ENCODE measurements at places on chromosomes 11 and 22.

DNA sequence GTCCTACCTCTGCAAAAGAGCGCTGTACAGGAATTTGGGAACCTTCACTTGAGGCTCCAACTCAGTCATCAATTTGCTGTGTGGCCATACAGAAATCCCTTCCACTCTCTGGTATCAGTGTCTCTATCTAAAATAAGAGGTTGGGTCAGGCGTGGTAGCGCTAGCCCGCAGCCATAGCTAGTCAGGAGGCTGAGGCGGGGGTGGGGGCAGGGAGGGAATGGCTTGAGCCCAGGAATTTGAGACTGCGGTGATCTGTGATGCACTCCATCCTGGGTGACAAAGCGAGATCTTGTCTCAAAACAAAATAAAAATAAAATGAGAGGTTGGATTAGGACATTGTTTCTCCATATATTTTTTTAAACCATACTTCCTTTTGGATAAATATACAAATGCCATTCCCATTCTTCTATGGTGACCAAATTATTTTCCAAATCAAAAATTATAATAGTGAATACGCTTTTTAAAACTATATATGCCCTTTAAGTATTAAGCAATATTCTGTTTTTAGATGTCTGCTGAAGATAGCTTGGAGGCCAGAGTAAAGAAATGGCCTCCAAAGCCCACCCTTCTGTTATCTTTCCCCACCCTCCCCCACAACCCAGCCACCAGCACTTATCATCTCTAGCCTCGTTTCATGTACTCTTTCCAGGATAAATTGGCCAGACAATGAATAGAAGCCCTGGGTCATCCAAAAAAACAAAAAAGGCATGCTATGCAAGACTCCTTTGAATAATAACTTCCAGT lies 87.2 kb downstream of the PLEKHA7 start:
- no peak for DNase-seq

DNA sequence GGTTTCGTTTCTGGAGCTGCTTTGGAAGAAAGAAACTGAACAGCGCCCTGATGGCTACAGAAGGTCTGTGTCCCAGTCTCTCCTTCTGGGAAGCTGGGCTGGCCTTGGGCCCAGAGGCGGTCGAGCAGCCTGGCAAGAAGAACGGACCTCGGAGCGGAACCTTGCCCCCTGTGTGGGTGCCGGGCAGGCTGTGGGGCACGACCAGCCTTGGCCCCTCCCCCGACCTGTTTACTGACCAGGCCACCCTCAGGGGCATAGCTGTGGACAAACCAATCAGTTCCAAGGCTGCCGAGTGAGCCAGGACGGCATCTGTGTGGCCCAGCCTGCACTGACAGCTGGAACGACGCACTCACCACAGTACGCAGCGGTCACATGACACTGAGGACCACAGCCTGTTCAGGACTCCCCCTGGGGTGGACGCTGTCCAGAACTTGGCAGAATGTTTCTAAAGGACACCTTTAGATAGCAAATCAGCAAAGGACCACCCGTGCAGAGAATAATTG lies 7.2 kb downstream of the PIM3 start:
- peak; percentile 59 for DNase-seq

DNA sequence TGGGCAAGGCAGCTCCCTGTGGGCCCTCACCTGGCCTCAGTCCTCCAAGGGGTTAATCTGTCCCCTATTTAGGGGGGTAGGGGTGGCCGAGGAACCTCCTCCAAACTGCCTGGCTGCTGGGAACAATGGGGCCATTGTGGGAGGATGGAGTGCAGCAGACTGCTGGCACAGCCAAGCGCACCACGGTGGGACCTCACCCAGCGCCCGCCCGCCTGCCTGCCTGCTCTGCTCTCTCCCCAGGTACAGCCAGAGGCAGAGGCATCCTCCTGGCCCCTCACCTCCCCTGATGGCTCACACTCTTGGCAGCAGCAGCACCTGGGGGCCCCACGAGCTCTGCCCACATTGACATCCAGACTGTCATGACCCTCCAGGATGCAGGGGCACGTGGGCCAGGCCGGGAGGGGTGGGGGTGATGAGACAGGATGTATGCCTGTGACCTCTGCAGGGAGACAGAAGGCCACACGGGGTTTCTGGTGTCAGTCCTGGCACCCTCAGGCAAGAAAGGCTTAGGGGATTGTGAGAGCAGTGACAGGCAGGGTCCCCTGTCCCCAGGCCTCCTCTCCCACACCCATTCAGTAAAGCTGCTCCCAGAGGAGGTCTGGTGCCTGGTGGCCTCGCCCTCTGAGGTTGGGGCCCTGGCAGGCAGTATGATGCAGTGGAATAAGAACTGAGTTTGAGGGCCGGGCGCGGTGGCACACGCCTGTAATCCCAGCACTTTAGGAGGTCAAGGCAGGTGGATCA lies 11.4 kb downstream of the BCL9L start:
- DNase-seq: peak; percentile 70

- DNase-seq: no peak
Measured at GRCh38 chr11:22800482-22800881, 29.1 kb downstream of the SVIP start.

DNA sequence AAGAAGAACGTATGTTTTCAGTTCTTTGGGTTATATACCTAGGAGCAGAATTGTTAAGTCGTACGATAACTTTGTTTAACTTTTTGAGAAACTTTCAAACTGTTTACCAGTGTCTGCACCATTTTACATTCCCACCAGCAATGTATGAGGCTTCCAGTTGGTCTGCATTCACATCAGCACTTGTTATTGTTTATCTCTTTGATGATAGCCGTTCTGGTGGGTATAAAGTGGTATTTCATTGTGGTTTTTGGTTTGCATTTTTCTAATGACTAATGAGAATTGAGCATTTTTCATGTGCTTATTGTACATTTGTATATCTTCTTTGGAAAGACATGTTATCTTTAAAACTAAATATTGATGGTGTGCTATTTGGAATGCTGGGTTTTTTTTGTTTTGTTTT lies 59.8 kb downstream of the KDM2A start:
- DNase-seq: no peak

- DNase-seq: no peak
Measured at GRCh38 chr22:42646569-42647525, 2.3 kb downstream of the CYB5R3 start.

DNA sequence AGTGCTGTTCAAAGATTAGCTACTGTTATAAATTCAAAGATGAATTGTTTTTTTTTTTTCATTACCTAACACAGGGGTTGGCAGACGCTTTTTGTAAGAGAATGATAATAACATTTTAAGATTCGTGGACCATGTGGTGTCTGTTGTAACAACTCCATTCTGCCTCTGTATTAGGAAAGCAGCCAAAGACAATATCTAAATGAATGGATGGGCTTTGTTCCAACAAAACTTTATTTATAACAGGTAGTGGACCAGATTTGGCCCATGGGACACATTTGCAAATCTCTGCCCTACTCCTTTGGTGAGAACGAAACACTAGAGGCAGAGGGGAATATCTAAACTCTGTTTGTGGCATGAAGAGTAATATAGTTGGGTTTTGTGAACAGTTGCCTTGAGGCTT lies 83.6 kb upstream of the BLID start:
- no peak for DNase-seq

GRCh38 chr11:33500861-33501479 lies 199.7 kb downstream of the C11orf91 start:
- no peak for DNase-seq

- DNase-seq: no peak
Measured at GRCh38 chr11:68973219-68973618, 7.6 kb downstream of the MRGPRD start.

GRCh38 chr11:97149741-97150140 lies 759.9 kb downstream of the JRKL start:
- DNase-seq: no peak

- DNase-seq: peak; percentile 15
Measured at GRCh38 chr22:49433717-49434611, 393.7 kb downstream of the BRD1 start.

DNA sequence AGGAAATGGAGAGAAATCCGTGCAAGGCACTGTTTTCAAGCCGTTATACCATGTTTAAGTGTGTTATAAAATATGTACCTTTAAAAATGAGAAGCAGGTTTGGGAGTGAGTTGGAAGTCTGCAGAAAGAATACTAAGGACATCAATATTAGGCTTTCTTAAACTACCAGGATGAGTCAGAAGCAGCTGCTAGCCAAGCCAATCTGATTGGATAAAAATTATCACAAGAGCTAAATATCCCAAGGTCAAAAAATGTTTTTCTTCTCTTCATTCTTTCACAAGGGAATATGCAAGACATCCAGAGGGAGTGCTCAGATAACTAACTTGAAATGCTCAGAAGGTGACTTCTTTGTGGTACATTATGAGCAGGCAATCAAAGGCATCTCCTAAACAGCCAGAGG lies 19.3 kb upstream of the CKAP5 start:
- no peak for DNase-seq

DNA sequence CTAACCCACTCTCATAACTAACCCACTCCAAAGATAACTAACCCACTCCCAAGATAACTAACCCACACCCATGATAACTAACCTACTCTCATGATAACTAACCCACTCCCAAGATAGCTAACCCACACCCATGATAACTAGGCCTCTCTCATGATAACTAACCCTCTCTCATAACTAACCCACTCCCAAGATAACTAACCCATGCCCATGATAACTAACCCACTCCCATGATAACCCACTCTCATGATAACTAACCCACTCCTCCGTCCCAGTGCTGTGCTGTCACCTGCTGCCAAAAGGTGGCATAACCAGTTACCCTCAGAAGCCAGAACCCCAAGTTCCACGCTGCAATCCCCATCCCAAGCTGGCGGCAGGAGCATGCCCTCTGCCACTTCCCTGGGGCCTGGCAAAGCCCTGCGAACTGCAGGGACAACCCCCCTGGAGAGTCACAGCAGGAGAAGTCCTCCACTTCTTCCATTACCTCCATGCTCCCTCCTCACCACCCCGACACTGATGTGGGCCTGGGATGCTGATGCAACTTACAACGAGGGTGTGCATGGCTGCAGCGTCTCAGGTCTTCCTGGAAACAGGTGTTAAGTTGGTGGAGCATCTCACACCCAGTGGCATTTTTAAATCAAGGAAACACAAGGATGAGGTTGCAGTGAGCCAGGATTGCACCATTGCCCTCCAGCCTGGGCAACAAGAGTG lies 30.8 kb upstream of the CELSR1 start:
- no peak for DNase-seq

DNA sequence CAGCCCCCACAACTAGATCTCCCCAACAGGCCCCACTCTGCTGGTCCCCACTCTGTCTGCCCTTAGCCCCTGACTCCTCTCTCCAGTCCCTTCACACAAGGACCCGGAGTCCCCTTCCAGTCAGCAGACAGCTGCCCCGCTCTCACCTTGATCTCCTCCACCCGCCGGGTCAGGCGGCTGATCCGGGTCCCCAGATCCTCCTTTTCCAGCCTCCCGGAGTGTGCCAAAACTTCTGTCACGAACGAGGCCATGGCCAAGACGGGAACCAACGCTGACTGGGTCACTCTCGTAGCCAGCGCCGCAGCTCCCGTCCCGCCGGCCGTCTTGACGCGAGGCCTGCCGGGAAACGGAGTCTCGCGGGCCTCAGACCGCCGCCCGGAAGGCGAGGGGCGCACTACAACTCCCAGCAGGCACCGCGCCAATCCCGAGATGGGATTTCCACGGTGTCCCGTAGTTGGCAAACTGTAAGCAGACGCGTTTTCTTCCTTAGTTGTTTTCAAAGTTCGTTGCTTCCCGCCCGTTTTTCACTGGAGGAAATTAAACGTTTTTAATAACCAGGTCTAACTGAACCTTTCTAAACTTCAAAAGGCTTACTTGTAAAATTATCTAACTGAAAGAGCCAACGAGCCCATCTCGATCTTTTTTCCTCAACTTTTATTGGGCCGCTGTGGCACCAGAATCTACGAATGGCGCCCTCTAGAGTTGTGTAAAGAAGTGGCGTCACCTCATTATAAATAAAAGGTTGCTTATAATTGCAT lies at the start of gene ZW10:
Gene ZW10, minus strand, starts transcription at position 277 of the 758 bp plus-strand sequence. Its CDS starts 26 bp downstream, at position 251.
- DNase-seq: peak; percentile 98

DNA sequence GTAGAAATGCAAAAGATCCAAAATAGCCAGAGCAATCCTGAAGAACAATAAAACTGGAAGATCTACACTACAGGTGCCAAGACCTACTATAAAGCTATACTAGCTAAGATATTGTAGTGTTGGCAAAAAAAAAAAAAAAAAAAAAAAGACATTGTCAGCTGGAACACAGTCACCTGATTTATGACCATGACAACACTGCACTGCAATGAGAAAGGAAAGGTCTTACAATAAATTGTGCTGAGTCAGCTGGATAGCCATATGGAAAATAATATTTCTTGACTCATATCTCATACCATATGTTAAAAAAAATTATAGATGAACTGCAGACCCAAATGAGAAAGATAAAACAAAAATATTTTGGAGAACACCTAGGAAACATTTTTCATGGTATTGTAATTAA lies 3.1 kb upstream of the PANX3 start:
- no peak for DNase-seq

- DNase-seq: no peak
Measured at GRCh38 chr11:87851234-87851633, 324.0 kb downstream of the RAB38 start.

- no peak for DNase-seq
Measured at GRCh38 chr11:111633756-111634362, 31.6 kb downstream of the SIK2 start.

DNA sequence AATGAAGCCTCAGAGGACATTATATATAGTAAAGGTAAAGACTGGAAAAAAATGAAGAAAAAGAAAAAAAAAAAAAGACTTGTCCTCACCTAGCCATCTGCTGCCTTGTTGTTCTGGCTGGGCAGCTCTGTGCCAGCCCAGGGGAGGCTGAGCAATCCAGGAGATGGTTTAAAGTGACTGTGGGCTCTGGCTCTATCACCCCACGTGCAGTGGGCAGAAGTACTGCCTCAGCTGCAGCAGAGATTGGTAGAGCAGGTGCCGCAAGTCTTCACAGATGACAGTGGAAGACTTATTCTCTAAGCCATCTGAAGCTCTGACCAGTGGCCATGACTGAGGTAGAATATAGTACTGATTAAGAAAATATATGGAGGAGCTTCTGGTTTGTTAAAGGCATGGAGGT lies 62.2 kb downstream of the SGSM3 start:
- DNase-seq: no peak

DNA sequence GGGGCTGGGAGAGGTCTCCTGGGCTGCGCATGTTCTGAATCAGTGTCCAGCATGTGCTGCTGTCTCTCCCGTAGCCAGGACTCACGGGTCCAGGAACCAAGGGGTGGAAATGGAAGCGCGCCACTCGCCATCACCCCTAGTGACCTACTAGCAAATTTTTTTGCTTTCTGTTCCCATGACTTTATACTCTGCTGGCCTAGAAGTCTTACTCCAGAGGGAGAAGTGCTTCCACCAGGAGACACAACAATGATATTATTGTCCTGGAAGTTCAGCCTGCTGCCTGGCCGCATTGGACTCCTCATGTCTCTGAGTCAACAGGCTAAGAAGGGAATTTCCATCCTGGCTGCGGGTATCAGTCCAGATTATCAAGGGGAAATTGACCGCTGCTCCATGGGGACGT lies 729.7 kb downstream of the BRD1 start:
- no peak for DNase-seq
